ENCODE measurements at places on chromosomes 12 and 14.

DNA sequence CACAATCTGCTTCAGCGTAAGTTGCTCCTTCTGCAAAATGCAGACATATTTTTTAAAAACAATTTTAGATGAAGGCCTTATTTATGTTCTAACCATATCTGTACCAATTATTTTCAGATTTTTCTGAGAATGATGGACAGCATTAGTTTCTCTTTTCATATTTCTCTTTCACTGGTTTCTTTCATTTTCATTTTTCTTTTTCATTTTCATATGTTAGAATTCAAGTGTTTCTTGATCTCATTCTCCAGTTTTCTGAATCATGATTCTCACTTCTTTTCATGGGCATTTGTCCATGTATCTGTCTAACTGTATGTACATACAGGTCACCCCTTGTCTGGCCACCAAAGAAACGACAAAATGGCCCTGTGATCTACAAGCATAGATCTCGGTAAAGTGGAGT lies 346.6 kb downstream of the NAV3 start:
- no peak for DNase-seq

GRCh38 chr12:58393152-58393551 lies 451.8 kb downstream of the ATP23 start:
- DNase-seq: no peak

DNA sequence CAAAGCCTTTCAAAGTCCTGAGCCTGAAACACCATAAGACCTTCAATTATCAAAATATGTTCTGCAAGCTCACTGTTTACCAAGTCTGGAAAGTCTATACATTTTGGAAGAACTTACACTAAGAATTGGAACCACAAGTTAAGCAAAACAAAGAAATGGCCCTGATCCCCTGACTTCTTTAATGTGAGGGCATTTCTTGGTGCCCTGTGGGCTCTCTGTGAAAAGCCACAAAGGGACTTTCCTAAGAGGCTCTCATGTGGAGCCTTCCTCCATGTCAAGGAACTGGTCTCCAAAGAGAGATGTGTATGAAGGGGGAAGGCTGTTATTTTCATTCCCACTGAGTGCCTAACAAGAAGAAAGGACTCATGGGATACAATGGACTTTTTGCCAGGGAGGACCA lies 13.5 kb upstream of the MYH6 start:
- no peak for DNase-seq

DNA sequence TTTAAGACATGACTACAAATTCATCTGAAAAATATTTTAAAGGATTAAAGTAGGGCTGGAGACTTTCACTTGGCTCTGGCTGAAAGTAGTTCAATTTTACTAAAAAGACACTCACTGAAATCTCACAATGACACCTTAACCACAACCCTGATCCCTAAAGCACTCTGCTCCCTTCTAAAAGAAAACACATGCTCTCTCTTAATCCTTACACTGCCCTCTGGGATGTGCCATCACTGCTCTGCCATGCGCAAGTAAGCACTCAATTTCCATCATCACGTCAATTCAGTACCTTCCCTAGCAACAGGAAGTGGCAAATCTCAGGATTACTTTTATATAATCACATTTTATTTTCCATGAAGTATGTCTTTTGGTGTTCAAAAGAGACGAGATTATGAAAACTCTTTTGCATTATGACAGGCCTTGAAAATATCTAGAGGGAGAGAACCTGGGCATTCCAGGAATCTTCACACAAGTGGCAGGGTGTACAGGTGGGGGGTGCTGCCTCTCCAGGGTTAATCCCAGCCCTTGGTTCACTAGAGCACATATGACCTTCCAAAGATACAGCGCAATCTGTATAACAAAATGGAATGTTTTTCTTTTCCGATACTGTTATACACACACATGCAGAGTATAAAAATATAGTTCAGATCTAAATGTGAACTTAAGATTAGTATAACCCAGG lies 7.3 kb downstream of the ATG14 start:
- DNase-seq: no peak
